ENCODE measurements at places on chromosomes 4 and X. TPM values are rescaled to one million over a fixed set of nuclear protein-coding genes. Genes with fewer than 3 reads are reported as not detected.

Gene SOX3
- not detected for total RNA-seq

Gene CYLC1
- not detected for total RNA-seq

Gene PF4V1
- not detected for total RNA-seq

DNA sequence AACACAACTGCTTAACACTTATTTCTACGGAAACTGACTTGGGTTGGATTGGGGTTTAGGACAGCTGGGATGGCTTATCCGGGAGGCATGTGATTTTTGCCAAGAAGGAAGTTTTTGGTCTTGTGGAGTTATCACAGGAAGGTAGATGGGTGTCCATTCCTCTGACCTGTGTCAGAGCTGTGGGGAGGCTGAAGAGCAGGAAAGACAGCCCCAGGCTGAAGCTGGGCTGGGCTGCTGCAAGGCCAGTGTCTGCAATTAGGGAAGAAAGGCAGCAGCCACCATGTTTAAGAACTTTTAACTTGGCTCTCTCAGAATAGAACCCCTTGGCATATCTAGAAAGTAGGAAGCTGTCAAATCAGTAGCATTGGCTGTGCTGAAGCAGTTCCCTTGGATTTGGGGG lies 42.3 kb downstream of the CCNG2 start:
- no peak for DNase-seq

- no peak for DNase-seq
Observed at GRCh38 chr4:11768251-11768972, 339.7 kb upstream of the HS3ST1 start.

DNA sequence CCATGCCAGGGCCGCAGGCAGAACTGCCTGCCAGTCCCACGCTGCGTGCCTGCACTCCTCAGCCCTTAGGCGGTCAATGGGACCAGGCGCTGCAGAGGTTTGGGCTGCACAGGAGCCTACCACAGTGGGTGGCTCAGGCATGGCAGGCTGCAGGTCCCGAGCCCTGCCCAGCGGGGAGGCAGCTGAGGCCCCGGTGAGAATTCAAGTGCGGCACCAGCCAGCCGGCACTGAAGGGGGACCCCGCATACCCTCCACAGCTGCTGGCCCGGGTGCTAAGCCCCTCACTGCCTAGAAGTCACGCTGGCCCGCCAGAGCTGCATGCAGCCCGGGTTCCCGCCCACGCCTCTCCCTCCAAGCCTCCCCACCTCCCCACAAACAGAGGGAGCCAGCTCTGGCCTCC lies 302.5 kb upstream of the UGT8 start:
- DNase-seq, result no peak
